ENCODE measurements at places on chromosomes 5 and 9. TPM values are rescaled to one million over a fixed set of nuclear protein-coding genes. Genes with fewer than 3 reads are reported as not detected.

Gene KCNIP1
- polyA plus RNA-seq = 11.7 TPM

Gene UCK1
- 43.6 TPM for polyA plus RNA-seq

GRCh38 chr9:36485647-36486328, 85.7 kb upstream of the RNF38 start:
- DNase-seq = no peak

GRCh38 chr9:136241542-136241941, 4.1 kb downstream of the QSOX2 start:
- no peak for DNase-seq

DNA sequence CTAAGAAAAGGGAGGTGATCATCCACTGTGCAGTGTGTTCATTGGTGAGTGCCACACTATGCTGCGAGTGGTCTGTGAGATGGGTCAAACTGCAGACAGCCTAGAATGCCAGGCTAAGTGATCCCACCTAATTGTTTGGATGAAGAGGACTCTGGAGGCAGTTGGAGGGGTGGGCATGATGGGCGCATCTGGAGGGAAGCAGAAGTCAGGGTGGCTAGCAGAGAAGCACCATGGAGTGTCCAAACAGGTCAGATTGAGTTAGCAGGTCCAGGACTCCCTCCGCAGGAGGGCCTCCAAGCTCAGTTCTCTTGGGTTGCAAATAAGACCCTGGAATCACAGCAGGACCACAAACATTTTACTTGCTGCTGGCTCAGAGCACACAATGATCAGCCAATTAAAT, 19.9 kb upstream of the ANGPTL2 start:
- DNase-seq = no peak

Data from right renal cortex interstitium (tissue), 3 donors.